MG63 (cell line): ENCODE measurements at places on chromosomes 12 and 14. TPM values are rescaled to one million over a fixed set of nuclear protein-coding genes. Genes with fewer than 3 reads are reported as not detected.

DNA sequence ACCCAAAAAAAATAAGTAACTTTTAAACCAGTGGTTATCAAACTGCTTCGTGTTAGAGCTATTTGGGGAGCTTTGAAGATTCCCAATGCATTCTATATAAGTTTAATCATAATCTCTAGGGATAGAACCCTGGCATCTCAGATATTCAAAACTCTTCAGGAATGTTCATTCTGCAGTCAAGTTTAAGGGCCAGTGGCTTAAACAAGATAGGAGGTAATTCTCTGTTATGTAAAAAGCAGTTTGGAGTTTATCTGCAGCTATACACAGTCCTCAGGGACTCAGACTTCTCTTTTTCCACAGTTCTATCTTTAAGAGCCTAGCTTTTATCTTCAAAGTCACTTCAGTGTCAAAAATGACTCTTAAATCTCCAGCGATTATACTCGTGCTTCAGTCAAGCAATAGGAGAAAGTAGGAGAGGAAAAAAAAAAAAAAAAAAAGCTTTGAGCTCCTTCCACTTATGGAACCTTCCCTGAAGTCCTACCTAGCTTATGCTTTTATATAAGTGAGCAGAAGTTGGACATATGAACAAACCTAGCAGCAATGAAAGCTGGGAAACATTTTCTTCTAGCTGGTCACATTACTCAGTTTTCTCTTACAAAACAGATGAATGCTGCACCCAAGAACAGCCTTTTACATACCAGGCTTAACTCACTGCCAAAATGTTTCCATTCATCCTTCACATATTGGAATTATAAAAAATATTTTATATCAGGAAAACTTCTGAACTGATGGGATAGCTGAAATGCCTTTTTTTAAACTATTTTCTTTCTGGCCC, 302.8 kb downstream of the FSCB start:
- DNase-seq = no peak

- DNase-seq = no peak
These were observed 18.0 kb downstream of the SYNJ2BP start for GRCh38 chr14:70398706-70399431.

GRCh38 chr12:57929092-57929830, 12.1 kb upstream of the ATP23 start:
- no peak for DNase-seq

Gene NPFF
- total RNA-seq = not detected in 2 replicates

Gene MCRS1
- 54.4 and 107 TPM in 2 replicates for total RNA-seq

Gene PZP
- total RNA-seq = not detected in 2 replicates
